ENCODE measurements at places on chromosomes 5 and 9. TPM values are rescaled to one million over a fixed set of nuclear protein-coding genes. Genes with fewer than 3 reads are reported as not detected.
A peak's percentile ranks its signal among the peaks of the same experiment; 100 is the strongest.

DNA sequence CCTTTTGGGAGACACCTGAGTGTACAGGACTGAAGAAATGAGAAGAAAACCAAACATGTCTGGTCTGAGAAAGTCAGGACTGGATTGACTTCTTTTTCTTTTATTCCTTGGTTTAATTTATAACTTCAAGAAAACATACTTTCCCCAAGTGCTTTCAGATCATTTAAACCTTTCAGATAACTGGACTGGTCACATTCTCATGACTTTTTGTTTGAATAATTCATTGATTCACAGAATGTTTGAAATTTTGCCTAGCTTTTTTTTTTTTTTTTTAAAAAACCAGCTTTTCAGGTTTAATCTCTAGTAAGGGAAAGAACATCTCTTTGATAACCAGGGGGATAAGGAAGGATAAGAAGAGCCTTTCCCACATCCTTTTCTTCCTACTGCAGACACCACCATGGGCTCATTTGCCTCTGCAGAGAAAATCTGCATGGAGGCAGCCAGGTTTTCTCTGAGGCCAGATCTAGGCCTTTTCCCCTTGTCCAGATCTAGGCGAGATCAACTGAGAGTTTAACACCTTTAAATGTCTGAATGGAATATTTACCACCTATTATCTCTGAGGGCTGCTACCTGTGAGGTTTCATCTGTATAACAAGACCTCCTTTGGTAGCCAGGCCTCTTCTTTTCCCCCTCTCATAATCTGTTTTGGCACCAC is 45.0 kb upstream of the SLC28A3 start:
- DNase-seq, result no peak

DNA sequence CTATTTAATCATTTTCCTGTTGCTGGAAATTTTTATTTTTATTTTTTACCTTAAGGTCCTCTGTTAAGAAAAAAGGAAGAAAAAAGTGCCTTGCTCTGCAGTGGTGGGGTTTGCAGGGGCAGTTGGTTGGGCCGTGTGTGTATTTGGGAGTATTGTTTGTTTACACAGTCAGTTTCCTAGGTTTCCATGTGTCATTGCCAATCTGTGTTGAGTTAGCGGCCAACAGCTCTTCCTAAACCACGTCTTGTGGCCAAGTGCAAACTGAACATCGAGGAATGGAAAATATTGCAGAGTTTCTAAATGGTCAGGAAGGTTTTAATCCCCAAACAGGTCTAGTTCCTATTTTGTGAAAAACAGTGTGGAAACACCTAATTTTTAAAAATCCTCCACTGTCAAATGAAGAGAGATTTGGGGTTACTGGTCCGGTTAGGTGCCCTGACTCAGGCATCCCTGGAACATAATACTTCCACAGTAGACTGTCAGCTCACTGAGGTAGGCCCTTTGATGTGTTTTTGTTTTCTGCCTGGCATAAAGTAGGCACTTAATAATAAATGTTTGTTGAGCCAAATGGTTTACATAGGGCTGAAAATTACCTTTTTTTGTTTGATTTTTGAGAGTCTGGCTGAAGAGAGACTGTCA is 37.0 kb downstream of the MAMDC2 start:
- peak; percentile 89 for DNase-seq

GRCh38 chr9:132114102-132114707 is 34.5 kb upstream of the MED27 start:
- DNase-seq, result peak; percentile 88

- DNase-seq, result no peak
These were observed 237.9 kb downstream of the SLF1 start for GRCh38 chr5:94856257-94856800.

DNA sequence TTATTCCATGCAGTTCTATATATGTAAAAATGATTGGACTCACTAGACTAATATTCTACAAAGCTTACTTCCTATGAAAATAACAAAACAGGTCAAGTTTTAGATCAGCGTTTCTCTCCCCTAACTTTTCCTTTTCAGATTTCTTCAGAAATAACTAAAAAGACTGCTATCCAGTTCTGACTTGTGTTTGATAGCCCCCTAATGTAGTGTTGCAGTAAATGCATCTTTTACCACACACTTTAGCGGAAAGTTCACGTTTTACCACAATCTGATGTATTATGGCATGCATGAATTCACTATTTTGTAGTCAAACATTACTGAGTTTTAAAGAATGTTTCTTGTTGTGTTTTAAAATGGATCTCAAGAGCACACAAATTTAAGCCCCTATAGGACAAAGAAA is 292.7 kb downstream of the RAB3C start:
- DNase-seq, result no peak

Gene SLC22A4
- 1.7 TPM for total RNA-seq
